ENCODE measurements at places on chromosomes 2 and 18. TPM values are rescaled to one million over a fixed set of nuclear protein-coding genes. Genes with fewer than 3 reads are reported as not detected.
A peak's percentile ranks its signal among the peaks of the same experiment; 100 is the strongest.

- DNase-seq = no peak
Measured at GRCh38 chr2:181853696-181854095, 37.8 kb upstream of the ITPRID2 start.

The CDH2 gene
- 111 TPM for total RNA-seq

- no peak for DNase-seq
Measured at GRCh38 chr2:226836548-226836885, 663 bp downstream of the RHBDD1 start.

DNA sequence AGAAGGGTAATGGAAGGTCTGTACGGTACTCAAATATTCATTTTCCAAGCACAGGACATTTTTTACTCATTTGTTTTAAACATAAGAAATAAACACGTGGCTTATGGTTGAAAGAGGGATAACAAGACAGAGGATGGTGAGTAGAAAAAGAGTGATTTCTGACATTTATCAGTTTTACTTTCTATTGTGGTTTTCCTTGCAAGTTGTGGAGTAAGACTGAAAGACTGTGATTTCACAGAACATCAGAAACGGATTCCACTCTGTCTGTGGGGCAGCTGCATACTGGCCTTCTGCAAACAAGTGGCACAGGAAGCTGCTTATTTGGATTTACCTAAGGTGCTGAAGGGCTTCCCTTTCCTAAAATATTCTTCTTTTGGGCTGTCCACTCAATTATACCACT is 122.2 kb upstream of the ITGB6 start:
- no peak for DNase-seq

The MCEE gene
- total RNA-seq = 11.1 TPM

DNA sequence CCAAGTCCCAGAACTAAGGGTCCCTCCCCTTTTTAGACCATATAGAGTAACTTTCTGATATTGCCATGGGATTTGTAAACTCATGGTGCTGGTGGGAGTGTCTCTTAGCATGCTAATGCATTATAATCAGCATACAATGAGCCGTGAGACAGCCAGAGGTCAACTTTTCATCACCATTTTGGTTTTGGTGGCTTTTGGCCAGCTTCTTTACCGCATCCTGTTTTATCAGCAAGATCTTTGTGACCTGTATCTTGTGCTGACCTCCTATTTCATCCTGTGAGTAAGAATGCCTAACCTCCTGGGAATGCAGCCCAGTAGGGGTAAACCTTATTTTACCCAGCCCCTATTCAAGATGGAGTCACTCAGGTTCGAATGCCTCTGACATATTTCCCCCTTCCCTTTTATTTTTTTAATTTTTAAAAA is 148.2 kb downstream of the PHLPP1 start:
- DNase-seq = peak; percentile 65

DNA sequence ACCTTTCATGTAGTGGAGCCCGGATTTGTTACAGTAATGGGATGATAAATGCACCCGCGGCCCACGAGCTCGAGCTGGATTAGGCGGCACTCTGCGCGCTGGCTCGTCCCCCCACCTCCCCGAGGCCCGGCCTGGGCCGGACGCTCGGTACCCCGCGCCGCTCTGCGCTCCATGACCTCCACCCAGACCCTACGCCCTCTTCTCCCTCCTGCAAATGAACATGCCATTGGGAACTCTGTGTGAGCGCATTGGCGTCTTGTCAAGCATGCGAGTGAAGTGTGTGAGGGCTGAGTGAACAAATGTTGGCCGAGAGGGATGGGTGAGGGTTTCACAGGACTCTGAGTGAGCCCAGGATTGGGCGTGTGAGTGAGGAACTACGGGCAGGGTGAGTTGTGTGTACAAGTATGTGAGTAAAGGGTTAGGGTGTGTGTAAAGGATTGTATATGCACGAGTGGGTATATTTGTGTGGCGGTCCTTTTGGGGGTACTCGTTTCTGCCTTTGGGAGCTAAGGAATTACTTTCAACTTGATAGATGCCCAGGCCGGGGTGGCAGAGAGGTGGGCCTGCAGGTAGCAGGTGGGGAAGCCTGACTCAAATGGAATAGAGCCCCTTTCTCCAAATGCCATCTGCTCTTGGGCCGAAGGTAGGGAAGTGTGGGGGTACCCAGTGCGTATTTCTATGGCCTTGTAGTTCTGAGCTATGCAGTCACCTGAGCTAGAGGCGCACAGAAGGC is 2.9 kb upstream of the EN1 start:
- DNase-seq = no peak

DNA sequence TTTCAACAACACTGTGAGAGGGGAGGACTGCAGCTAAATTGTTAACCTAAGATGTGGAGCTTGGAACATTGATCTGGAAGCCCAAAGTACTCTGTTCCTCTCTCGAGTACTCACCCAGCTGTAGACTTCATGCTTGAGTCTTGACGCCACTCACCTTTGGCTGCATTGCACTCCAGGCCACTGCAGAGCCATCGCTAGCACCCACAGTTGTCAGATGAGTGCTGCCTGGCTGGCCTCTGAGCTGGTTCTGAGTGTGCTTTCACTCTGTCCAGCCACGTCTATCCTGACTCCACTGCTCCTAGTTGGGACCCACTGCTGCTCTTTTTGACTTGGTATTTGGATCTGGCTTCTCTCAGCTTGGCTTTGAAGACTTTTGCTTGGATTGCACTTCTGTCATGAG is 552.1 kb downstream of the DCDC2C start:
- no peak for DNase-seq

- DNase-seq = no peak
Measured at GRCh38 chr2:177329064-177329463, 63.5 kb upstream of the AGPS start.

All from IMR-90 (cell line).